ENCODE measurements at places on chromosomes 1 and 21.
A peak's percentile ranks its signal among the peaks of the same experiment; 100 is the strongest.

DNA sequence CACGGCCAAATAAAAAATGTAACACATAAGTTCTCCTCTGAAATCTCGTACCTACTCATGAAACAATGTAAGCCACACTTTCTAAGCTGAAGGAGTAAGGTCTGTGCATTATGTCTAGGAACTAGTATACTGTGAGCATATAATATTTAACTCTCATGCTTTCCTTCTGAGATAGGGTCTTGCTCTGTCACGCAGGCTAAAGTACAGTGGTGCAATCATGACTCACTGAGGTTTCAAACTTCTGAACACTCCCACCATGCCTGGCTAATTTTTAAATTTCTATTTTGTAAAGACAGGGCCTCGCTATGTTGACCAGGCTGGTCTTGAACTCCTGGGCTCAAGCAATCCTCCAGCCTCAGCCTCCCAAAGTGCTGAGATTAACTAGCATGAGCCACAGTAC is 71.3 kb downstream of the AHCTF1 start:
- DNase-seq = no peak

GRCh38 chr1:26689504-26689903 is 6.3 kb upstream of the ARID1A start:
- DNase-seq = no peak

DNA sequence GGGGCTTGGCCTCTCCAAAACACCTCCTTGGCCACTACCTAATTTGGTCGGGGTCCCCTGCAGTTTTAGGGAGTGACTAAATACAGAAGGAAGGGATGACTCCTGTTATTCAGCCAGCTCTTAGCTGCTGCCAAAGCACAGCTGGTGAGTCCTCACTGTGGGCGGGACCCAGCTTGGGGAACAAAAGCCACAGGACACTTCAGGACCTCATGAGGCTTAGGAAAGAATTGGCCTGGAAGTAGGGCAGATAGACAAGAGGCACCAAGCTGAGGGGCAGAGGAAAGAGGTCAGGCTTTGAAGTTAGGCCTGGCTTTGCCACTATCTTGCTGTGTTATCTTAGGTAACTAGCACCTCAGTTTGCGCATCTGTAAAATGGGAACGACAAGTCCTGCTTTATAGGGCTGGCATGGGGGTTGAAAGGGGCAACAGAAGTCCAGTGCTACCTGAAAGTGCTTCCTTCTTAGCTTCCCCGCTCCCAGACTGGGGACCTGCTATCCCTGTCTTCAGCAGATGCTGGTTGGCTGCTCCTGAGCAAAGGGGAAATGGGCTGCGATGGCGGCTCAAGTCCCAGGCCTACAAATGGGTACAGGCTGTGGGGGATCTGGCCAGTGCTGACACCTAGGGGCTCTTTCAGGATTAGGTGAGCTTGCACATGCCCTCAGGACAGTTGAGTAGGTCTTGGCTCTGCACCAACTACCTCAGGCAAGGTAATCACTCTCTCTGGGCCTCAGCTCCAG is 15.7 kb downstream of the IFI6 start:
- no peak for DNase-seq

GRCh38 chr1:65281846-65282245 is 27.5 kb upstream of the DNAJC6 start:
- DNase-seq = no peak

- DNase-seq = no peak
Observed at GRCh38 chr1:187001198-187001889, 172.6 kb downstream of the PLA2G4A start.

DNA sequence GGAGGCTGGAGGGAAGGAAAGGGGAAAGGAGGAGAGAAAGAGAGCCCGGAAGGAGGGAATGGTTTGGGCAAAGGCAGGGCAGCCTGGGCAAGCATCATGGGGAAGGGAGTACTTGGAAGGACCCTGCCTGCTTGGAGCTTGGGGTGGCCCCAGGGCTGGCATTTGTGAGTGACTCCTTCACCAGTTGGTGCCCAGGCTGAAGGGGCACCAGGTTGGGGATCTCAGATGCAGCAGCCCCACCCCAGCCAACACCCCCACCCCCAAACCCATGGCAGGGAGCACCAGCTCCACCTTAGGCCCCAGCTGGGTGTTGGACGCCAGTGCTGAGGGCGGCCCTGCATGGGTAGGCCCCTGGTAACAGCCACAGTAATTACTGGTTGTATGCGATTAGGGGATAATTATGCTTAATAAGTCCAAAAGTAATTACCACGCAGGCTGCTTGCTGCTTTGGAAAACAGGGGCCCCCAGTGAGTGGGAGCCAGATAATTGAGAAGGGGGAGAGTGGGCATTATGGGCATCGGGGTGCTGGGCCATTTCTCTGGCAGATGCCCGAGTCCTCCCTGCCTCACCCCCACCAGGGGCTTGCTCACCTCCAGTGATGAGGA is 78.3 kb downstream of the VWA5B1 start:
- DNase-seq = no peak

- DNase-seq = no peak
Observed at GRCh38 chr1:16248007-16248436, 11.0 kb upstream of the CPLANE2 start.

GRCh38 chr1:221856228-221857093 is 114.6 kb upstream of the DUSP10 start:
- DNase-seq = no peak

DNA sequence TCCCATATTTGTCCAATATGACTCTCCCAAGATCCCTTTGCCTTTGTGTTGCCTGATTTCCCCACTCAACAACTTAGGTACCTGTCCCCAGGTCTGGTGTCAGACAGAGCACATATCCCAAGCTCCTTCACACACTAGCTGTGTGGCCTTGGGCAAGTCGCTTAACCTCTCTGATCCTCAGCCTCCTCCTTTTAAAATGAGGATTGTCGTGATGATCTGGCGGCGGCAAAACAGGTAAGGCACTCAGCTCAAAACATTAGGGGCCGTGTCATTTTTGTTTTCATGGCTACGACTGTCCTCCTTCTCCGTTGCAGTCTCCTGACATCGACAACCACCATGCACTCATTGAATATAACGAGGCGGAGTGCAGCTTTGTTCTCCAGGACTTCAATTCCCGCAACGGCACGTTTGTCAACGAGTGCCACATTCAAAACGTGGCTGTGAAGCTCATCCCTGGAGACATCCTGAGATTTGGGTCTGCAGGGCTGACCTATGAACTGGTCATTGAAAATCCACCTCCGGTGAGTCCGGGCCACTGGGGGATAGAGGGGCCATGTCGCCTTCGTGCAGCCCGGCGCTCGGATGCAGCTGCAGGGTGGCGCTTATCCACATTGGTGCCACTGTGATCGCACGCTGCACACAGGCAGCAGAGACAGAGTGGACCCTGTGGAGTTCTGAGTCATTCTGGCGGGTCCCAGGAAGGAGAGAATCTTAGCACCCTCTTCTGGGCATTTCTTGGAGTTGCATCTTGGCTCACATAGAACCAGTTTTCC is 25.2 kb downstream of the FHAD1 start:
- DNase-seq = peak; percentile 21

GRCh38 chr1:158272681-158273080 is 17.0 kb upstream of the CD1C start:
- DNase-seq = no peak

GRCh38 chr1:82778612-82779011 is 977.9 kb downstream of the ADGRL2 start:
- DNase-seq = no peak

DNA sequence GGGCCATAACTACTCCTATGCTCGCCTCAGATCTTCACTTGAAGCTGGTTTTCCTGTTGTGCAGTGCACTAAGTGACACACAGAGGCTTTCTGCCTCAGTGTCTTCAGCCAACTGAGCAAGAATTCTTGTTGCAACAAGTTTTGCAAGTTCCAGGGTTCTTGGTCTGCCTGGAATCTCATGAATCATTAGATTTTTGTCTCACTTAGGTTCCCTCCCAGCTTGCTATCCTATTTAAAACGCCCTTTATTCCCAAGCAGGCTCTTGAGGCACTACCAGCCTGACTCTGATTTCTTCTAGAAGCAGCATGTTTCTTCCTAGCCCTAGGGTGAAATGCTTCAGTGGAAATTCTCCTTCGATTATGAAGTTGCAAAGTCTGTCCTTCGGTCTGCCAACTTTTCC is 158.8 kb downstream of the C1orf21 start:
- DNase-seq = no peak

DNA sequence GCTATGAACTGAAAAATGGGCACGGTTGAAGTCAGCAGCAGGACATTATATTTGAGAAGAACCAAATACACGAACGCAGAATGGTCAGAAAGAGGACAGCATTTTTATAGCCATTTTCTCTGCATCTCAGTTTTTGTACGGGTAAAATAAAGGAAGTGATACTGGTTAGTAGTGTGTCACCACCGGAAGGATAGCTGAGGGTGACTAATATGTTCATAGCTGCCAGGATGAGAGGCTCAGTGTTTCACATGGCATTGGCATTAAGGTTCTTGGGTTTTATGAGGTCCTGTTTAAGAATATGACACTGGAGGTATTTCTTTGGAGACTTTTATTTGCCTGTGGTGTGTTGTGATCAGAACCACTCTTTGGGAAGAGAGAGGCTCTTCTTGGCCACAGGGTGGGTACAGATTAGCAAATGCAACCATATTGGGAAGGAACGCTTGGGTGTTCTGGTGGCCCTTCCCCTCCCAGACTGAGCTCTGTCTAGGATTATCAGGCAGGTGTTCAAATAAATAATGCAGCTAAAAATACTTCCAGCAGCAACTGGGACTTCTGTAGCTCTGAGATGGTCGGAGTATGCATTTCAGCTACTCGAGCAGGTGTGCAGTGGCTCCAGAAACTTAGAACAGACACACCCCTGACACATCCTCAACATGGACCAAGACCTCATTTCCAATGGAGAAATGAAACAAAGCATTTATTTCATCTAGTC is 158.2 kb downstream of the PBX1 start:
- DNase-seq = no peak

DNA sequence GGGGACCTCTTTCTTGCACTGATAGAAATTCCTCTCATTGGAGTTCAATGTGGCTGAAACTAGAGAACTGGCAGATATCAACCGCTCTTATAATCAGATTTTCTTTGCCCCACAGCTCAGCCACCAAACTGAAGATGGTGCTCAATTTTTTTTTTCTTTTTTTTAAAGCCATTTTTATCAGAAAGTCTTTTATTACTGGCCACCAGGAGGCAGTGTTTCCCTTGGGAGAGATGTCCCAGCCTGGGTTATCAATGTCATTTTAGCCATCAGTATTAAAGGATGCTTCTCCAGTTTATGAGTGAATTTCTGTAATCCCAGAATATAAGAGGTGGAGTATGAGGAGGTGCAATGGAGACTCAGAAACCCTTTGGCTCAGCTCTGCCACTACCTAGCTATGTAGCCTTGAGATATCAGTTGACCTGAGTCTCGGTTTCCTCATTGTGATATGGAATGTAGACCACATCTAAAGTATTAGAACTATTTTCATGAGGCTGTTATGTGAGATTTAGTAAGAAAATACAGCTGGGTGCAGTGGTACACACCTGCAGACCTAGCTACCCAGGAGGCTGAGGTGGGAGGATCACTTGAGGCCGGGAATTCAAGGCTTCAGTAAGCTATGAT is 27.6 kb downstream of the CD244 start:
- DNase-seq = peak; percentile 18

DNA sequence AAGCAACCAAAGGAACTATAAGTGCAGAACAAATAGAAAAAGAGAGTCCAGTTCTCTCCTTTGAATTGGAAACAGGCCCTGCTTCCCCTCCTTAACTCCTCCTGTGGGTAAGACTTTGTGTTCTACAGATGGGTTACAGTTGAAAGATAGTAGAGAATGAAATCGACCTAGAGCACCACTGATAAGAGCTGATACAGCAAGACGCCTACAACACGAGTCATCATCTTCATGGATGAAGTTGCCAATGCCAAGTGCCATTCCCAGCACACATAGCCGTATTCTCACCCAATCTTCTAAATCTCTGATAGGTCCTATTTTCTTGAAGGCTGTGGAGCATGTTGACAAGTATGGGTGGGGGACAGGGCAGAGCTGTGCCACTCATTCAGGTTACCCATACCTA is 99.8 kb upstream of the CAMK1G start:
- no peak for DNase-seq

- no peak for DNase-seq
Observed at GRCh38 chr1:161933592-161934588, 89.8 kb downstream of the OLFML2B start.

DNA sequence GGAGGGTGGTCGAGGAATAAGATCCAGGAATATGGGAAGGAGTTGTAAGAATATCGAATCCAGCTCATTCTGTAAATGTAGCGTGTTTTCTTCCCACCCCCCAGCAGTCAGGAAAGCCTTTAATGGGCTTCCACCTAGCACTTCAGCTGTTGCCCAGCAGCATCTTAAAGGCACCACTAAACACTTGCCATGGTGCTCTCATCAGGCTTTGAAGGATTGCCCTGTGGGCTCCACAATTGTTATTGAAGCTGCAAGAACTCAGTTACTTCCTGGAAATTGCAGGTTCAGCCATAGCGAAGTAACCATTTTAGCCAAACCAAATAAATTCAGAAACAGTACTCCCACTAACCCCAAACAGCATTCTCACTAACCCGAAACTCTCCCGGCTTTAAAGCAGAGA is 511.2 kb downstream of the PLPP3 start:
- DNase-seq = no peak

- DNase-seq = no peak
Observed at GRCh38 chr21:39065917-39066316, 117.3 kb downstream of the PSMG1 start.

DNA sequence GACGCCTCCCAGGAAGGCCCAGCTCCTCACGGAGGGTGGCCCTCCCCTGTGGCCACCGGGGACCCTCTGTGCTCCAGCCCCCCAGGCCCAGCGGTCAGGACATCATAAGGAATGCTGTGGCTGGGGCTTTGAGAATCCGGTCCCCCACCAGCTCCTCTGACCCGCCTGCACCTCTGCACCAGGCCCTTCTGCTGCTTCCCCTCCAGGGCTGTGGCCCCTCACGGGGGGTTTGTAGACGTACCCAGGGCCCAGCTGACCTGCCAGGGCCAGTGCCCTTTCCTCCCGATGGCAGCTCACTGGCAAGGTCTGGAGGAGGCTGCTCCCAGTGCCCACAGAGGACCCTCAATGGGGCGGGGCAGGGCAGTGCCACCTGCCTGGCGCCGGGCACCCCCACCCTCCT is 103.9 kb upstream of the TTC34 start:
- DNase-seq = no peak

DNA sequence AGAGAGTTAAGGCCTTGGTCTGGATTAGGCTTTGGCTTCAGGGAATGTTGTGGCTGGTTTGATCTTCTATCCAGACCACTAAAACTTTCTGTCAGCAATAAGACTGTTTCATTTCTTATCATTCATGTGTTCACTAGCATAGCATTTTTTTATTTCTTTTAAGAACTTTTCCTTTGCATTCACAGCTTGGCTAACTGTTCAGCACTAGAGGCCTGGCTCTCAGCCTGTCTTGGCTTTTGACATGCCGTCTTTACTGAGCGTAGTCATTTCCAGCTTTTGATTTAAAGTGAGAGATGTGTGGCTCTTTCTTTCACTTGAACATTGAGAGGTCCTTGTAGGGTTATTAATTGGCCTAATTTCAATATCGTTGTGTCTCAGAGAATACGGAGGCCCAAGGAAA is 62.5 kb downstream of the RNF220 start:
- no peak for DNase-seq

- DNase-seq = no peak
Observed at GRCh38 chr1:80910426-80910825, 890.3 kb upstream of the ADGRL2 start.

- no peak for DNase-seq
Observed at GRCh38 chr1:173255214-173255813, 48.2 kb upstream of the TNFSF4 start.

GRCh38 chr1:24490101-24490781 is 12.4 kb upstream of the RCAN3 start:
- DNase-seq = no peak

GRCh38 chr1:41791667-41792484 is 126.8 kb downstream of the HIVEP3 start:
- no peak for DNase-seq

All from stimulated activated CD4-positive, alpha-beta T cell treated with anti-CD3 and anti-CD28 coated beads, Interleukin-12 subunit alpha, Interleukin-12 subunit beta, amount 100 ng/mL, for 4 hours (primary cell).